C1 segment of cervical spinal cord (tissue), 14 donors: ENCODE measurements at places on chromosomes 4 and X.
A peak's percentile ranks its signal among the peaks of the same experiment; 100 is the strongest.

GRCh38 chr4:89411539-89412309 is 104.1 kb upstream of the GPRIN3 start:
- DNase-seq = no peak

DNA sequence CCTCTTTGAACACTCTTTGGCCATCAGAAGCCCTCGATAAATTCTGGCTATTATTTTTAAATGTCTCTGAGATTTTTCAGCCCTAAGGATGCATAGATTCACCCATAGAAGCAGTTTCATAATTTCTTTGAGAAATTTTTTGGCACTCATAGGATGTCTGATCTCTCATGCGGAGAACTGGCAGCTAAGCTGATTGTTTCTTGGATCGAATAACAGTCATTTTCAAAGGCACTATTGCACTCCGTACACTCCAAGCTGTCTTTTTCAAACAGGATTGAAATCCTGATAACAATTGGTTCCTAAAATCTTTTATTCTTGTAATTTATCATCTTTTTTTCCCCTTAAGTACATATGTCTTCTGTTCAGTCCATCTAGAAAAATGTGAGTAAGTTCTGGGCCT is 411.9 kb downstream of the SPOCK3 start:
- DNase-seq = no peak

DNA sequence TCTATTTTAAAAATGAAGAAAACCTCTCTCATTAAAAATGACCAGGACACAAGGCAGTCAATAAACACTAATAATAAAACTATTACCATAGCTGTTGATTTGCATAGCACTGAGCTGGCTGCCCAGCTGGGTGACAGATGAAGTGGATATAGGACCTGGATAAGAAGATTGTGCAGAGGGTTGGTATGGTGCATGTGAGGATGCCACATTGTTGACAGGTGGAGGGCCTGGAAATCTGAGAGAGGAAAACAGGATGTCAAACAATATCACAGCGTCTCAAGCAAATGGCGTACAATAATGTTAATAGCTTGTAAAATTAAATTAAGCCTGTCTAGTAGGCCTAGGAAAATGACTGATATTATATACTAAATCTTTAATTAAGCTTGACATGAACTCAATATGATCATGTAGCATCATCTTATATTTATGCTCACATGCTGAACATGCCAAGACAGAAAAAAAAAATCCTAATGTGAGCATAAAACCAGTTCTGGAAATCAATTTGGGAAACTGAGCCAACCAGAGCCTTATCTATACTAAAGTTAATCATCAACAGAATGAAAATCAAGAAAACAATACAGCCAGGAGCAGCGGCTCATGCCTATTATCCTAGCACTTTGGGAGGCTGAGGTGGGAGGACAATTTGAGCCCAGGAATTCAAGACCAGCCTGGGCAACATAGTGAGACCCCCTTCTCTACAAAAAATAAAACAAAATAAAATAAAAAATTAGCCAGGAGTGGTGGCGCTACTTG is 18.6 kb downstream of the SEC24D start:
- no peak for DNase-seq

GRCh38 chr4:174918058-174918457 is at the start of gene ADAM29:
TSS of gene ADAM29 (plus strand) at chr4:174918358. CDS start at chr4:174975526, 57,168 bp downstream.
- no peak for DNase-seq

DNA sequence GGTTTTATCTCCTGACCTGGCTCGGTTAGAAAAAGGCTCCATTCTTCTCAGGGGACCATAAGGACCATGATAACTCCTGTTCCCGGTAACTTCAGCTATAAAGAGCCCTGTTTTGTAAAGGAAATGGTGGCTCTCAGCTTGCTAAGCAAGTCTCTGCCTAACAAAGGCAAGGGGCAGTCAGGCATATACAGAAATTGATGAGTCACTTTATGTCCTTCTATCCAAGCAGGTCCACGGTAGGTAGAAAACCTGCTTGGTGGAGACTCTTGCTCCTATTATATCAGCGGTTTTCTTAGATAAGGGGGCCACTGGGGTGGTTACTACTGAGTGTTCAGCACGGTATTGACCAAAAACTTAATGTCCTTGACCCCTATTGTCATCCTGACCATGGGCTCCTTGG is 203.0 kb upstream of the KLF8 start:
- no peak for DNase-seq

GRCh38 chr4:76029300-76029699 is 6.0 kb upstream of the CXCL10 start:
- no peak for DNase-seq

GRCh38 chr4:6250235-6250983 is 19.2 kb upstream of the WFS1 start:
- DNase-seq = peak; percentile 50

DNA sequence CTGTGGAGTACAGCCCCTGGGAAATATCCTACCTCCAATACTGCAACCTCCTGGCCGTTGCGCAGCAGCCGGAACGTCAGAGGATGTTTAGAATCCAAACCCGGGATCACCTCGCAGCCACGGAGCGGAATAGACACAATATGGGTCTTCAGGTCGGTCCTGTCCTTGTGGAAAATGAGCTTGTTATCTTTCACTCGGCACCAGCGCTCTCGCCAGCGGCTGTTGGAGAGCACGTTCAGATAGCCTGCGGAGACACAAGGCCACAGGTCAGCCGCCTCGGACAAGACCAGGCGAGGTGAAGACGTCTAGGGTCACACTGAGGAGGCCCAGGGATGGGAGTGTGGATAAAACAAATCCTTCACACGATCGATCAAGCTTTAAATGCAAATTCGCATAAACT is 139.3 kb downstream of the AFAP1 start:
- DNase-seq = no peak

DNA sequence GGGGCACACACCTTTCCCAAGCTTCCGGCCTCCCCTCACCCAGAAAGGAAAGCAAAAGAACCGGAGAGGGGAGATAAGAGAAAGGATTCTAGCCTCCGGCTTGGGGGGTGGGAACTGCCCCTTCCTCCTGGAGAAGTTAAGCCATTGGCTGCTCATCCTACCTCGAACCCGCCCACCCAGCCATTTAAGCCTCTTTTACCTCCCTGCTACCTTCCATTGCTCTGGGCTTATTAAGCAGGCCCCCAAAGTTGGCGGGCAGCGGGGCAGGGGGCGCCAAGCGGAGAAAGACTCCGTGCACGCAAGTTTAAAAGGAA is 2.3 kb downstream of the MAML3 start:
- peak; percentile 78 for DNase-seq

- no peak for DNase-seq
Measured at GRCh38 chr4:88458104-88458740, 1.3 kb downstream of the HERC5 start.

- no peak for DNase-seq
Measured at GRCh38 chr4:121140716-121141460, 23.2 kb downstream of the TNIP3 start.

- no peak for DNase-seq
Measured at GRCh38 chrX:103211012-103211715, 3.7 kb upstream of the BEX4 start.

GRCh38 chrX:30150196-30150895 is 65.0 kb upstream of the MAGEB2 start:
- DNase-seq = no peak

DNA sequence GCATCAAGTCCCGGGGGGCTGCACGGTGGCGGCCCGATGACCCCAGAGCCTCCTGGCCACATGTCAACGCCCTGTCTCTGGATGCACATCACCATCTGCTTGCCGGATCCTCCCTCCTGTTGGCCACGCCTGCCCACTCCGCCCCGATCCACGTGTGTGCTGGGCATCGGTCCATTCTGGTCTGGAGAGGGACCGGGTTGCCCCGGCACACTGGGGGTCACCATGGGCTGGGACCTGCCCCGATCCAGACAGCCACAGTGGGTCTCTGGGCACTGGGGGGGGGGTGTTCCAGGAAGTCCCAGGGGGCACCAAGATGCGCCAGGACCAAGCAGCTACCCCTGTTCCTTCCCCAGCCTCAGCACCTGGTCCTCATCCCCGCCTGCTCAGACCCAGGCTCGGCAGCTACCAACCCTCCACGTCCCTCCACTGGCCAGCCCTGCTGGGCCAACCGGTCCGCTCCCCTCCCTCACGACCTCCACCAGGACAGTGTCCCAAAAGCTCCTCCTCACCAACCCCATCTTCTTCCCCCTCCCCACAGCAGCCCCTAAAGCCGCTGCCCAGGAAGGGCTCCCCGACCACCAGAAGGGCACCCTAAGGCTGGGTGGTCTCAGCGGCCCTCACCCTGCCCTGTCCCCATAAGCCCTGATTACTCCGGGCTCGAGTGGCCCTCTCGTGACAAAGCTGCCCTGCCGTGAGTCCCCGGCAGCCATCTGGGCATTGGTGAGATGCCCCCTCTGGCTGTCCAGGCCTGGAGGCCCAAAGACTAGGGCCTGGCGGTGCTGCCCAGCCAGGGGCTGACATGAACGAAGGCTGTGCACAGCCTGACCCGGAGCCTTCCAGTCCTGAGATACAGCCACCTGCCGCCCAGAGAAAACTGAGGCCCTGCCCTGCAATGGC is 4.6 kb downstream of the CTBP1 start:
- DNase-seq = no peak

- DNase-seq = no peak
Measured at GRCh38 chr4:30776451-30776850, 56.3 kb downstream of the PCDH7 start.

DNA sequence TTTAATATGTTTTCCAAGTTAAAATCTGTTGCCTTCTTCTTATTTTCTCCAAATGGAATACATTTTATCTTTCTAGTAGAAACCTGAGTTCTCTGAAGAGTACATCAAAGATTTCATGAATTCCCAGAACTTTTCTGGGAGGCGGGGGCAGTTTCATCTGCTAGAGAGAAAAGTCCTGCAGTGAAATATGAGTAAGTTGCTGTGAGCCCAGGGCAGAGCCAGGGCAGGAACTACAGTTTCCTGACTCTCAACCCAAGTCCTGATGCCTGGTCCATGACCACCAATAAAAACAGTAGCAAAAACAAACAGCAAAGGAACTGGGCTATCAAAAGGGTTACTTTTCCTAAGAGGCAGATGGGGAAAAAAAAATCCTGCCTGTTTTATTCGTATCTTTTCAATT is 239.4 kb upstream of the CTSO start:
- no peak for DNase-seq

- DNase-seq = no peak
Measured at GRCh38 chrX:113545040-113545439, 704.4 kb upstream of the AMOT start.

GRCh38 chr4:1459081-1459721 is 53.0 kb upstream of the NKX1-1 start:
- no peak for DNase-seq

GRCh38 chr4:124590480-124590879 is 122.1 kb downstream of the ANKRD50 start:
- DNase-seq = no peak

- DNase-seq = no peak
Measured at GRCh38 chrX:86133761-86134160, 14.5 kb upstream of the DACH2 start.

DNA sequence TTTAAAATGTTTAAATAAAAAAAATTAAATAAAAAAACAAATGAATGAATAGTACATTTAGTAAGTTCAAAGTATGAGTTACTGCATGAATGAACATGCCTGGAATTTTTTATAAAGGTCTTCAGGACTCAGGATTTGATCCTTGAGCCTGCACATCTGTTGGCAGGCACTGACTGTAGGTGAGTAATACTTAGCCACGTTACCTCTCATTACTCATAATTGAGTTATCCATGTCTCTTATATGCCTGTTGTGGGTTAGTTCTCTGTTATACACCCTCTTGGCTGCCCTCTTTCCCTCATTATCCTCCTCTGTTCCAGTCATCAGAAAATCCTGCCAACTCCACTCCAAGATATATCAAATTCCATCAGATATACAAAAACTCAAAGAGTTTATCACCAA is 276.0 kb downstream of the FBXW7 start:
- DNase-seq = no peak

- DNase-seq = no peak
Measured at GRCh38 chr4:52588771-52589591, 70.1 kb downstream of the USP46 start.

- DNase-seq = no peak
Measured at GRCh38 chr4:74098427-74098994, 484 bp downstream of the CXCL2 start.

DNA sequence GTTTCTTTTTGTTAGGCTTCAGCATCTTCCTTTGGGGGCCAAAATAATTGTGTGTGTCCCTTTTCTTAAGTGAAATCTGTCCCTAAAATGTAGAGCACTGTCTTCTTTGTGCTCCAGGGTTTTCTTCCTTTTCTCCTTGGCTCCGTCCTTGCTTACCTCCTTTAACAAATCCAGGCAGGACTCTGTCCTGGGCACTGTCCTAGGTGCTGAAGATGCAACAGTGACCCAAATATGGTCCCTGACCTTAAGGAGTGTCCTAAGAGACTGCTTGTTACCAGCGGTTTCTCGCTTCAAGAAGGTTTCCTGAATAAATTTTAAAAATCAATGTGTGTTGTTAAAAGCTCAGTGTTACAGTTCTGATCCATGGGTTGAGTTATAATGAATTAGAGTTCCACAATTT is 471.8 kb downstream of the KCNIP4 start:
- DNase-seq = no peak

- no peak for DNase-seq
Measured at GRCh38 chr4:80005863-80006262, 67.2 kb downstream of the ANTXR2 start.

DNA sequence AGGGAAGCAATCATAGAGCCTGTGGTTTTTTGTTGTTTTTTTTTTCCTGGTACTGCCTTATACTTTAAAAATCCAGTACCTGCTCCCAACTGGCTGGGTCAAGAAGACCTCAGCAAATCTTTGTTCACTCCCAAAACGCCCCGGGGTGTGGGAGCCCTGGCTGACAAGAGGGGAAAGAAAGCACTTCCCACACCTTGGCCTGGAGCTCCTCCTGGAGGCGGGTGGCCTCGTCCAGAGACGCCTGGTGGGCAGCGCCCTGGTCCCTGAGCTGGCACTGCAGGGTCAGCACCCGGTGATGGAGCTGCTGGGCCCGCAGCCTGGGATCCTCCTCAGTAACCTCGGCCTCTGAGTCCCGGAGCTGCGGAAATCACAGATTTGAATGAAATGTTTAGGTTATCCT is 38.2 kb downstream of the C4orf50 start:
- DNase-seq = no peak

GRCh38 chrX:37765507-37765906 is 14.4 kb upstream of the CYBB start:
- no peak for DNase-seq

DNA sequence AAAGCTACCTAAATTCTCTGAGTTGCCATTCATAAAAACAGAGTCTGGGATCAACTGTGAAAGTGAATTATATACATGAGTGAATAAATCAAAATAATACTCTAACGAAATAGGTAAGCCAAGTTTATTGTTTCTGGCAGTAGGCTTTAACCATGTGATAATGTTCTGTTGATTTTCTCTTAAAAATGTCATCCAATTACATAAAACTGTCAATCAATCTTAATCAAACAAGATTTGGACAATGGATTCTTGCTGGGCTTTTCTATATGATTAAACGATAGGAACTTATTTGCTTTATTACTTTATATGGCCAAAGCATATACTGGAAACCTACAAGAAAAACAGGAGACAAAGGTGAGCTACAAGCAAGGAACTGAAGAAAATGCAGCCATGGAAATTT is 148.8 kb downstream of the INPP4B start:
- DNase-seq = no peak

DNA sequence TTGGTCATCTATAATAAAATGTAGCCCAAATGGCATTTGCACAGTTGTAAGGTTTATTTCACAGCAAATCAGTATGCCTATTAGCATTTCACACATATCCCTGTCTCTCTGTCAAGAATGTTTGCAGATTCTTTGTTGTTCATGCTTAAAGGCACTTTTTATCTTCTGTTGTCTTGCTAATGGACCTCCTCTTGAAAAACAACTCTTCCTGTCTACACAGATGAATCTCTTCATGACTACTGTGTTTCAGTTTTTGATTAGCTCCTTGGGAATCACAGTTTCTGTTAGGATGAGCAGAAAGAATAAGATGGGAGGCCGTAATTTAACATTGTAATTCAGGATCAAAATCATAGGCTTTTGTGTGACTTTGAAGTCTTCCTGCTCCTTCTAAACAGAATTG is 35.5 kb upstream of the SLC4A4 start:
- DNase-seq = no peak
